ENCODE measurements at places on chromosomes 3 and 15. TPM values are rescaled to one million over a fixed set of nuclear protein-coding genes. Genes with fewer than 3 reads are reported as not detected.

DNA sequence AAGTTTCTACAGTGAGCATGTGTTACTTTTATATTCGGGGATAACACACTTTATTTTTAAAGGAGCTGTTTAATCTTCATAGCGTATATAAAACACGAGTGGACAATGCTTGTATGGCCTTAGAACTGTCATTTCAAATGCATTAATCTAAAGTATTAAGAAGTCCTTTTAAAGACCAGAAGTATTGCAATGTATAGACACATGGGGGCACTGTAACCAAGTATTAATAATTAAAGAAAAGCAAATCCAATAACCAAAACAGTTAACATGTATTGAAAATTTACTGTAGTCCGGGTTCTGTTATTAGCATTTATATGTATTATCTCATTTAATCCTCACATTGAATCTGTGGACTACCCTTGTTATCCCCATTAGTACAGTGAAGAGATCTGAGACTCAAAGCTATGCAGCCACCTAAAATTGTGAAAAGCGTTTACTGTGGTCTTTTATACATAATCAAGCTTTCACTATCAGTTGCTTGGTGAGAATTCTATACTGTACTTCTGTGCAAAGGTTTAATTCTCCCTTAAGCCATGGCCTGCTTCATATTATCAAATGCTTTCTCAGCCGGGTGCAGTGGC lies 10.1 kb downstream of the ARL14 start:
- DNase-seq: no peak

- DNase-seq: peak; percentile 82
Observed at GRCh38 chr3:58577269-58577821, at the start of gene FAM107A. Gene FAM107A, minus strand, starts transcription at chr3:58577391. Its CDS starts 7,531 bp downstream, at chr3:58569860.

- DNase-seq: no peak
Observed at GRCh38 chr3:141729240-141729639, 8.9 kb upstream of the RNF7 start.

- no peak for DNase-seq
Observed at GRCh38 chr3:42300013-42300412, 34.0 kb upstream of the CCK start.

The PRR23B gene
- total RNA-seq: not detected

The CSPG4 gene
- 134 TPM for total RNA-seq

DNA sequence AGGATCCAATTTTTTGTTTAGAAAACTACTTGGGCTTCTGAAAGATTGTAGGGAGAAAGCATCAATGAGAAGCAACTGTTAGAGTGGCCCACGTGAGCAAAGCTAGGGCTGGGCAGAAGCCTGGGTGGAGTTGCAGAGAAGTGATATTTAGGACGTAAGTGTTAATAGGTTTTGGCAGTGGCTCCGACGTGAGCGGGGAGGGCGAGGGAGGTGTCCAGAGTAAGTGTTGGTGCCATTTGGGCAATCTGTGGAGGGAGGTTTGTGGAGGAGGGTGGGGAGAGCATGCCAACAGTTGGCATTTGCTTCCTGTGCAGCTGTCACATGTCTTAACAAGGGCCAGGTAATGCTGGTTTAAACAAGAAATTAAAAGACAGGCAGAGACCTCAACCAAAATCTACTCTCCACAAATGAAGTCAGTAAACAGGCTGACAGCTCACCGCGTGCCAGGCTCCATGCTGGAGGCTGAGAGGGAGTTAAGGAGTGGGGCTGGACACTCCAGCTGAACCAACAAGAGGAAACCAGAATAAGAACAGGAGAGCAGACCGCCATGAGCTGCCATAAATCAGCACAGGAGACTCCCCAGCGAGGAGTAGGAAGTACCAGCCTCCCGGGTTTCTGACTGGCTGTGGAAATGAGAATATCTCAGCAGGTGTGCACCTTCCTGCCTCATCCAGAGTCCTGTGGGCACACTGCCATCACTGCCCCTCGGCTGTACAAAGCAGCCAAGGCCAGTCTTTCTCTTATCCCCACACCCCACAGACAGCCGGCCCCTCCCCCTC lies 232.6 kb downstream of the ABHD5 start:
- no peak for DNase-seq

The GOLGA6L4 gene
- total RNA-seq: 6.4 TPM

DNA sequence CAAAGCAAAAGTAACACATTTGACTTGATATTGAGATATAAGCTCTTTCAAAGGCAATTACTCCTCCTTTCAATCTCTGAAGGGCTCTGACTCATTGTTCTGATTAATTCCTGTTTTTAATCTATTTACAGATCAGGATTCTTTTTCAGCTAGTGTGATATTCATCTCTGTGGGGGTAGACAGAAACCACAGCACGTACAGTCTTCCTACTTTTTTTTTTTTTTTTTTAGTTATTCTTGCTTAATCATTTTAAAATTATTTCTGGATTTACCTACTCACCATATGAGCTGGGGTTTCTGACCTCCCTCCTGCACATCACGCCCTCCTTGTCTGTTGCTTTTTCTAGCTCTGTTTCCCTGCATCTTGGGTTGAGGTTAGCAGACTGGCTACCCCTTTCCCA lies 1.4 kb downstream of the CNTN3 start:
- no peak for DNase-seq

DNA sequence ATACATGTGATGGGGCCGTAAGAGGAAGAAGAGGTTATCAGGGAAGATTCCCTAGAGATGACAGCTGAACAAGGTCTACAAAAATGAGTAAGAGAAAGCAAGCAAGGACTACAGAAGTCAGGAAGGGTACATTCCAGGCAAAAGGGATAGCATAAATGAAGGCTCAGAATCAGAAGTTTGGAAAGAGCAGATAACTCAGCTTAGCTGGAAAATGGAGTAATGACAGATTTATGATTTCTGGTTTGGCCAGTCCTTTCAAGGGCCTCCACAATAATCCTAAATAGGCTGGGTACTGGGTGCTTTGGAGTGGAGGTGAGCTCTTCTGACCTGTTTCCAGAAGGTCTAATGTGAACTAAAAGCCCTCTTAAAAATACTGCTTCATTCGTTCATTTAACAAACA lies 110.7 kb downstream of the MYO5A start:
- no peak for DNase-seq

GRCh38 chr3:46923559-46924350 lies 46.2 kb downstream of the PTH1R start:
- peak; percentile 81 for DNase-seq

DNA sequence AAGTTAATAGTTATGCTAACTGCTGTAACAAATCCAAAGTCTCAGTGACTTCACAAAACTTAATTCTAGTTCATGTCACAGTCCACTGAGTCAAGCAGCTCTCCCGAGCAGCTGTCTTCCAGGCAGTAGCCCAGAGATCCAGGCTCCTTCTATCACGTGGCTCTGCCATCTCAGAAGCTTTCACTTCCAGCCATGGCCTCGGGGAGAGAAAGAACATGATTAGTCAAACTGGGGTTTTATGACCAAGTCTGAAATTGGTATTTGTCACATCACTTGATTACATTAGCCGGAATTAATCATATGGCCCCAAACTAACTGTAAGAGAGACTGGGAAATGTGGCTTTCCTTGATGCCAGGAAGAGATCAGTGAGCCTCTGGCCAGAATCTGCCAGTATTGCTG lies 70.2 kb upstream of the DGKG start:
- DNase-seq: no peak

The HRG gene
- total RNA-seq: not detected

DNA sequence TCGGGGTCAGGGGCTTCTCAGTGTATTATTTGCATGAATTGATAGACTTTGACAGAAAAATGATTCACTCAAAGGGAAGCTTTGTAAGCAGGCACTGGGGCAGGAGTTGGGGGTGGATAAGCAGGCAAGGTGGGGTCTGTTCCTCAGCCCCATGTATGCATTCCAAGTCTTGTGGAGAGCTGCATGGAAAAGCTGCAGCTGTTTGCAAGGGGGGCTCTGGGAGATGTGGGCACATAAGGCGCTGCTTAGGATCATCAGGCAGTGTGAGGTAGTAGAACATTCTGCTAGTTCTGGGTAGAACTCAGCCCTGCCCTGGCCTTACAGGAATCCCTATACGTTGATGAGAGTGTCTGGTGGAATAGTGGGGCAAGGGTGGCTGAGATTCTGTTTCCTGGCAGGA lies 154.2 kb upstream of the LRIG1 start:
- no peak for DNase-seq

The VILL gene
- 5.9 TPM for total RNA-seq

DNA sequence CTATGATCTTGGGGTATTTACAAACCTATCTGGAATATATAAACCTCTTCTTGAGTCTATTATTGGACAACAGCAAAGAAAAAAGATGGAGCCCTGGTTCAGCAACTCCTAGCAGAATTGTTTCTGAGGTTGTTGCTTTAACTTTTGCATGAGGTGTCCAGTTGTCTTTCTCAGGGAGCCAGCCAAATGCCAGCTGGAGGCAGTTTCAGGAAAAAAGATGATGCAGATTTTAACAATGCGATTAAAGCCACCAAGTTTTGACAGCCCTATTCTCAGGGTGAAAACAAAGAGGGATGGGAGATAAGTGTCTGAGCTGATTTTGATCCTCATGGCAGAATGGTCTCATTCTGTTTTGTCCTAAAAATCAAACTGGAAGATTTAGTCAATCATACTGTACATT lies 181.6 kb upstream of the RASGRP1 start:
- no peak for DNase-seq

DNA sequence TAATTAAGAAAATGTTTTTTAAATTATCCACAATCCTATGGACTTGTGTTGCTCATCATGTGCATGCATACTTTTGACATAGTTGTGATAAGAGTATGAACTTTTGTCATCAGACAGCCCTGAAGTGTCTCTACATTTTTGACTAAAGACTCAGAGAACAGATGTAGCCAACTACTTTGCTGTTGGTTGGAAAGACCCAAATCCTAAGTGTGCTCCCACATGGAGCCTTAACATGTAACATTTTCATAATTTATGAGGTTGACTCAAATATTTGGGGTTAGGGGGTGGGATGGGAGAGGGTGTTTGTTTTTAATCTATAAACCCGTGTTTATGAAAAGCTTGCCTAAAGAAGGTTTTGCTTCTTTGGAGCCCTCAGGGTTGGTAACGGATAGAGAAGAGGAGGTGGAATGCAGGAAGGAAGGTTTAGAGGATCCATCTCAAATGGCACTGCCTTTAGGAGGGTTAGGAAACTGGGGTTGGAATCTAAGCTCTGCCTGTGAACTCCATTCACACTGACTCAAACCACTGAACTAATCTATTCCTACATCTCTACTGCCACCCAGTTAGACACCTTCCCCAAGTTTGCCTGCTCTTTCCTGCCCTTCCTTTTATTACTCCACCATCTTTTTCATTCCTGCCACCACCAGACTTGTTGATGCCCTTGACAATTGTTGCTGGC lies 3.7 kb downstream of the BOC start:
- DNase-seq: no peak

The SCN11A gene
- 0.28 TPM for total RNA-seq

DNA sequence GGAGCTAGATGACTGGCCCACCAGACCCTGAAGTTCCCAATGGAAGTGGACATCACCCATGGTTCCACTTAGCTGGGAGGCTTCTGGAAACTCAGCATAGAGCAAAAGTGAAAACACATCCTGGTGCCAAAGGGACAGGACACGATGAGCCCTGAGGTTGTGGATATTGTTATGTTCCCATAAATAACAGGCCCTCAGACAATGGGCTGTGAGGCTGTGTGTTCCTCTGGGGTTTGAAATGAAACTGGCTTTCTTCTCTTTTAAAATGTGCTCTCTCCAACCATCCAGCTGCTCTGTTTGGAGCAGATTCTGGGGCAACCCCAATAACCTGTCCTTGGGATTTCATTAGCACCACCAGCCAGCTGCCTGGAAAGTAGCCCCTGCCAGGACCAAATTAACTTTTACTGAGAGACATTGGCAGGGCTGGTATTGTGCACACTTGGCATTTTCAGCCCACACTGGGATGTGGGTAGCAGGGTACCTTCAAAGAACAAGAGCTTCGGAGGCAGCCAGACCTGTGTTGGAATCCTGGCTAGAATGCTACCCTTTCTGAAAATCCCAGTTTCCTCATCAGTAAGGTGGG lies 97.5 kb downstream of the DNAJB8 start:
- DNase-seq: no peak

DNA sequence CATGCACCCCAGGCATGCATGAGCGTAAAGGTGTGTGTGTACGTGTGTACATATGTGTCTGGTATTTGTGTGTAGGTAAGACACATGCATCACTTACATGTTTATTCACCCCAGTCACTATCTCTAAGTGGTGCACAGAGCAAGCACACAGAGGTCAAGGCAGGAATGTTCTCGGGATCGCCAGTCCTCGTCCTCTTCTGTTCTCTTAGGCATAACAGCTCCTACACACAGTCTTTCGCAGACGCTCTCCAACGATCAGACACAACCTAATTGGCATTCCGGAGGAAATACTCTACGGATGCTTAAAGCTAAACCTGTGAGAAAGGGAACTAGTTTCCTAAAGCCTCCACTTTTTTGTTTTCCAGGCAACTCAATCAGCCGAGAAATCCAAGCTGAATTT lies 95.9 kb downstream of the ADAMTS17 start:
- peak; percentile 10 for DNase-seq

DNA sequence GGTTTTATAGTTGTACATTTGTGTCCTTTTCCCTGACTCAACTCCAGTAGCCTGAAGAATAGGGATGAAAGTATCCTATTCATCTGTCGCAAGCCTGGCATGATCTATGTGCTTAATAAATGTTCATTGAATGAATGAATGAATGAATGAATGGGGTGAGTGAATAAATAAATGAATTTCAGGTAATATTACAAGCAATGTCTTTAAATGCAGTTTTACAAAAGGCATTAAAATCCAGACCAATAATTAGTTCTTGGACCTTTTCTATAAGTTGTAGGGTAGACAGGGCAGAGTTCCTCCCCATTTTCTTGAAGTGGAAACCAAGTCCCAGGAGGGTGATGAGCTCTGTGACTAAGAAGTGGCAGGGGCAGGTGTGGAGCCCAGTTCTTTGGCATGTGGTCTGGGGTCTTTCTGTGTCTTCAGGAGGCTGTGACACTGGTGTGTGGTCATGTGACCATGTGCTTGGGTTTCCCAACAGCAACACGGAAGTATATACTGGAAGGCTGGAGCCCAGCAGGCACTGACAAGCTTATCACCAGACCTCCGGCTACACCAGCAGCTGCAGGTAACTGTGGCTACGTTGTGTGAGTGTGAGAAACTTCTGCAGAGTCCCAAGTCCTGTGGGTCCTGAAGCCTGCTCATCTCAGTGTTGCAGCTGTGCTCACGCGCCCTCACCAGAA lies 18.3 kb downstream of the XYLB start:
- DNase-seq: no peak

DNA sequence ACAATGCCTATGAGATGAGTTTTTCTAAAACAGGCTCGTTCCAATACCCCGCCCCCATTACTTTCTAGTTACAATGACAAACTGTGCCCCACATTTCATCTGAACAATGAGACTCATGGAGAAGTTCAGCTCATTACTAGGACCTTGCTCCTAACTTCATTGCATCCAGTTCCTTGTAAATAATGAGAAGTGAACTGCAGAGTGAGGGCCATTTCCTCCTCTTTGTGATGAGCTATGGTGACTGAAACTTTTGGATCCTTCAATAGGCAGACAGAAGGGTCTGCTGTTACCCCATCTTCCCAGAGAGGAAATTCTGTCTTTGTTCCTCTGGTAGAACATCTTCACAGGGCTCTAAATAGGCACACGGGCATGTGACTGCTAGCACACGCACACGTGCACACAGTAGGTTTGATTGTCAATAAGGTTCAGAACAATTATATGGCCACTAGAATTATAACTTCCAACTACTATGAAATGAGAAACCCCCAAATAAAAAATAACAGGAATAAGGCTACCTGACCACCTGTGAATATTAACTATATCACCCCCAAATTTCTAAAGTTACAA lies 51.8 kb downstream of the SERP1 start:
- DNase-seq: no peak

GRCh38 chr3:196948442-196949284 lies 6.3 kb upstream of the NCBP2 start:
- no peak for DNase-seq

The TNIK gene
- total RNA-seq: 20.3 TPM

- DNase-seq: no peak
Observed at GRCh38 chr3:171458864-171459136, 1.4 kb downstream of the TNIK start.

Measured in posterior vena cava (tissue), 2 donors.